ENCODE measurements at places on chromosomes 16 and 17.

- no peak for DNase-seq
These were observed 17.9 kb downstream of the CNP start for GRCh38 chr17:41984454-41984853.

GRCh38 chr17:75950855-75951554, 10.2 kb upstream of the FBF1 start:
- no peak for DNase-seq

- no peak for DNase-seq
These were observed 54.9 kb upstream of the GNG13 start for GRCh38 chr16:855471-855870.

DNA sequence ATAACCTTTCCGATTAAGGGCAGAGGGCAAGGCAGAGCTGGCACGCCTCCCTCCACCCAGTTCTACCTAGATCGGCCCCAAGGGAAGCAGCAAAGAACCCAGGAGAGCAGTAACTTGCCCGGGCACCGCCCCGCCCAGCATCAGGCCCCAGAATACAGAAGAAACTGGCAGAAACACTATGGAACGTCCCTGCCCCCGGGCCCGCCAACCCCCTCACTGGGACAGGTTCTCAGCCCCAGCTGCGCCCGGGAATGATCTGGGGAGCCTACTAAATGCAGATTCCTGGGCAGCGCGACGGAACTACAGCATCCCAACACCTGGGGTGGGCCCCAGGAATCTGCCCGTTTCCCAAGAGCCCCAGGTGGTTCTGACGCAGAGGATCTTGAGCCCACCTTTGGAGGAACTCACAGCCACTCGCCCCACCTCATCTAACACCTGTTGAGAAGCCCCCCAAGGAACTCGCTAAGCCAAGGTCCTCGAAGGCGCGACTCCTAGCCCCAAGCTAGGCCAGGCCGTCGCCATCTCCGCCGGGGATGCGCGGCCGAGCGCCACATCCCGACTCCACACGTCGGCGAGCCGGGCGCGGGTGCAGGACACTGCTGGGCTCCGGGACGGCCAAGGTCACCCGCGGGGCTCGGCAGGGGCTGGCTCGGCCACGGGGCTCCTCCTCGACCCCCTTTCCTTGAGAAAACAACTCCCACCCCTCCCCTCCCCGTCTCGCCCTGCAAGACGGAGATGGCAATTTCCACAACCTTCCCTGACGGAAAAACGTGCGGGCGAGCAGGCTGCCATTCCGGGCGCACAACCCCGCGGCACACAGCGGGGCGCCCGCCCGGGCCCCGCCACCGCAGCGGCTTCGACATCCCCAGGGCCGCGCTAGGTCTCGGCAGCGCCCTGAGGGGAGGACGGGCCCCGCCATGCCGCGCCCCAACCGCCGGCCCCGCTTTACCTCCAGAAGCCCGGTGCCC, 913 bp downstream of the CDIP1 start:
- DNase-seq: no peak

DNA sequence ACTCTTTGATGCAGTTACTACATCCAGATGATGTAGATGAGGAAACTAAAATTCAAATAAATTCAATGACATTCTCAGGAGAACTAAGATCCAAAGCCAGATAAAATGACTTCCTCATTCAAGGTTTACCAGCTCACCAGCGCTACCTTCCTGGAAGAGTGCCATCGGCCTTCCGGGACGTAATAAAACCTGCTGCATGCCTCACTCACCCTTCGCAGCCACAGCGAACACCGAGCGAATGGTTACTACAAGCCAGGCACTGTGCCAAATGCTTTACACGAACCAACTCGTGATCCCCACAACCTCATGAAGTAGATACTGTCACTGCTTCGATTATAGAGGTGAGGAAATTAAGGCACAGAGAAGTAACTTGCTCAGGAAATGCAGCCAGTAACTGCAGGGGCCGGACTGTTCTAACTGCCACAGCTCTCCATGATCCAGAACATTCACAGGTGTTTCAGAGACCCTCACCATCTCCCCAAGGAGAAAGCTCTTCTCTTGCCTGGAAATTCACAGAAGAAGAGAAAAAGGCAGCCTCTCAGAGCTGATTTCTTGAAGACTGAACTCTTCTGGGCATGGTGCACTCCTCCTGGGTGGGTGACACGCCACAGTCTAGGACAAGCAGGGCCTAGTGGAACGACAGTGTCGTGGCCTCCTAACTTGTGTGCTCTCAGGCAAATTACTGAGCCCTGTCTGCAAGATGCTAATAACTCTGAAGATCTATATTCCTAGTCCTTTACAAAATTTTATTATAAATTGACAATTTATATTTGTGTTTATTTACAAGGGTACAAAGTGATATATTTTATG, 46.8 kb downstream of the HIC1 start:
- DNase-seq: peak; percentile 62

DNA sequence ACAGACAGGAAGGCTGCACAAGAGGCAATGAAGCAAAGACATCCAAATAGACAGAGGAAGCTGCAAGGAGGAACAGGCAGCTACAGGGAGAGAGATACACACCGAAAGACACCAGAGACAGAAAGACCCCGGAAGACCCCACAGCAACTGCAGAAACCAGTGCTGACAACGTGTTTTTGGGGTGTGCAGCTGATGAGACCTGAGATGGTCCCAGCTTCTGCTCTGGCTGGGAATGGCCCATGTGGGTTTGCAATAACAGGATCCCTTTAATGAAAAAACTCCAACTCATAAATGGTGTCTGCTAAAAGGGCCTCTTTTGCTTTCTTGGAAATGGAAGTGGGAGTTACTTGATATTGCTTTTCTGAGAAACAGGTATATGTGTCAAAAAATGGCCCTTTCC, 101.5 kb upstream of the CDH11 start:
- no peak for DNase-seq

DNA sequence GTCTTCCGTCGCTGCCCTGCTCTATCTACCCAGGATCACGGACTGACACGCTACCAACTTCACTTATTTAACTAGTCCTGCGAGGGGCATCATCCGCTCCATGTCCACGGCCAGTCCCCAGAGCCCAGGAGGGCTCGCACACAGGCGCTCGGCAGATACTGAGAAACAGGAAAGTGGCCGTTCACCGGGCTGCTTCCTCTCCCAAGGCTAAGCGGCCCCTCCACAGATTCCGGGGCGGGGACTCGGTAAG, 388 bp downstream of the OXLD1 start:
- no peak for DNase-seq

DNA sequence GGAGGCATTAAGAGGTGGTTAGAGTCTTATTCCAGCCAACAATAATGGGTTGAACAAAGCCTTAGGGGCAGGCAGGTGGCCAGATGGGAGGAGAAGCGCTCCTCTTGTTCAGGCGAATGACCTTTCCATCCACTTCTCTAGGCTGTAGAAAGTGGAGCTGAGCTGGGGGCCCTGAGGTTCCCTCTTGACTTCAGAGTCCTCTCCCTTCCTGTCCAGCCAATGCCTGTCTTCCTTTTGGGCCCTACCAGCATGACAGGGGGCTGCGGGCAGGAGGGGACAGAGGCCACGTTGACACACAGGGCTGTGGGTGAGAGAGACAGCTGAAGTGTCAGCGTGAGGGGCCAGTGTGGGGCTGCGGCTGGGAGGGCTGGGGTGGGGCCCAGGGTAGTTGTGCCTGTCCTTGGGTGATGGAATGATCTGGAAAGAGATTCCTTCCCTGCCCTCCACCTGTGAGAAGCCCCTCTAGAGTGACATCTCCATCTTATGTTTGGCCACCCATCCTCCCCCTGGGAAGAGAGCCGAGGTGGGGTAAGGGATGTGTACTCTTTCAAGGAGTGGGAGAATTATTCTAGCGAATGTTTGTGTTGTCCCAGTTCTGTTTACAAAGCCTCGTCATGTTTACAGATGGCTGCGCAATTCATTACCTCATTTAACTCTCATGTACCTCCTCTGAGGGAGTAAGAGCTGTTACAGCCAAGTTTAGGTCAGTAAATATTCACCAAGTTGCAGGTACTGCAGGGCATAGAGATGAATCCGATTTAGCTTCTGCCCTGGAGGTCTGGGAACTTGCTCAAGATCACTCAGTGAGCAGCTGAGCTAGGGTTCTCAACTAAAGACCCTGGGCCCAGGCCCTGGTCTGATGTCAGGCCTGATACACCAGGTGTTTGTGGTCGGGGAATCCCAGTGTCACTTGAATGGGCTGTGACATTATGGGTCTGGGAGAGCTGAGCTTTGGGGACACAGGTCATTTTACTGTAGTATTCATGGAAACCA, 3.3 kb downstream of the ERBB2 start:
- DNase-seq: no peak

DNA sequence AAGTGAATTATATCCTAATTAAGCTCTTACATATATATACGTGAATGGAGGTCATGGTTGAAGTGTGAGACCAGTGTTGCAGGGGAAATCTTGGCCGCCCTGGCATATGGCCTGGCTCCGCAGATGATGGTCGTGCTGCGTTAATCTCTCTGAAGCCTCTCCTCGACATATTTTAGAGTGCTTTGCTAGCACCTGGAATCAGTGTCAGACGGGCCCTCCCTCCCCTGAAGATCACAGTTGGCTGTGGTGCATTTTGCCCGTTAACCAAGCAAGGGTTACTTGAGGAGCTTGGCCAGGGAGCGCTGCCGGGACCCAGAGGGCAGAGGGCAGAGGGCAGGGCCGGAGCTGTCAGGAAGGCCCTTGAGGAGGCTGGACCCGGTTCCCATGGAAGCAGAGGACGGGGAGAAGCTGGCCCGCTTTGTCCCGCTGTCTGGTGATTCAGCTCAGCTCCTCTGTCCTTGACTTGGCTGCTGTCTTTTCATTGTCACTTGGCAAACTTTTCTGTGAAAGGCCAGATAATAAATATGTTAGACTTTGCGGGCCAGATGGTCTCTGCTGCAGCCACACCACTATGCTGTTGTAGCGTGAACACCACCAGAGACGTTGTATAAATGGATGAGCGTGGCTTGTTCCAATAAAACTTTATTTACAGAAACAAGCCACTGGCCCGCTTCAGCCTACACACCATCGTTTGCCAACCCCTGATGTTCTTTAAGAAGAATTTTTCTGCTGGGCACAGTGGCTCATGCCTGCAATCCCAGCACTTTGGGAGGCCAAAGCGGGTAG, 32.3 kb downstream of the CIBAR2 start:
- no peak for DNase-seq

GRCh38 chr17:46774108-46774737, 44.3 kb downstream of the WNT3 start:
- DNase-seq: no peak

DNA sequence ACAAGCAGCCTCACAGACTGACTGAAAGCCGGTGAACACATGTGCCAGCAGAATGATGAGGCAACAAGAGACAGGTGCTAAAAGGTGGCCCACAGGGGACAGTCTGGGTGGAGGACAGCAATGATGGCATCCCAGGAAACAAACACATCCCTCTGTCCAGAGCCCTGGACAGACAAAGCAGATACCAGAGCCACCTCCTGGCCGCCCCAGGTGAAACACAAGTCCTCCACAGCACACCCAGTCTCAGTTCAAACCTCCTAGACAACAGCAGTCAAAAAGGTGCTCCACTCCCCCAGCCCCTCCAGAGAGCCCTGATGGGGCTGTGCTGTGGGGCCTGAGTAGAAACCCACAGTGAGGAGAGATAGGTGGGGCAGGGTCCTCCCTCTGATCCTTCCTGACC, 20.3 kb upstream of the CDH5 start:
- no peak for DNase-seq

DNA sequence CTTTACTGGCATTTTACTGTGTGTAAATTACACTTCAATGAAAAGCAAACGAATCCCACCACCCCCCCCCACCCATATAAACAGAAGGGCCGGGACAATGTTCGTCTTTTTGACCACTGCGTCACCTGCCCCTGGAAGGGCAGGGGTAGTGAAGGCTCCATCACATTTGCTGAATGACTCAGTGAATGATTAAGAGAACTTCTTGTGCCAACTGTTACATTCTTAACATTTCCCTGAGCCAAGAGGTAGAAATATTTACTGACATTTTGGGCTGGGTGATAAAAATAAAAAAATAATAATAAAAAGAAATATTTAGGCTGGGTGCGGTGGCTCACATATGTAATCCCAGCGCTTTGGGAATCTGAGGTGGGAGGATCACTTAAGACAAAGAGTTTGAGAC, 24.1 kb downstream of the C16orf96 start:
- DNase-seq: no peak

GRCh38 chr17:74465378-74466110, 890 bp upstream of the CD300A start:
- no peak for DNase-seq

- DNase-seq: no peak
These were observed 5.1 kb upstream of the CD68 start for GRCh38 chr17:7574176-7574953.

DNA sequence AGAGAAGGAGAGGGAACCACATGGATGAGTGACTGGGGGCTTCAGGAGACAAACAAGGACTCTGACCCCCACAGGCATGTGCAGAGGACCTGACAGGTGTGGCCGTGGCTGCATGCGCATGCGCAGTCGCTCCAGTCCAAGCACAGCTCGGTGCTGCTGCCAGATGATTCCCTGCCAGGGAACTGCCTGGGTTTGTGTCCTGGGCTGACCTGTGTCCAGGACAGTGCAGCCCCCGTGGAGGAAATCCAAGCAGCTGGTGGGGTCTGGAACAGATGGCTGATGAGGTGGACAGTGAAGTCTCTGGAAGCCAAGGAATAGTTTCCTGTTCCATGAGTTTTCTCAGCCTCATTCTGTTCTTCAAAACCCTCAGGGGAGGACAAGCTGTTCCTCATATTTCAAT, 27.3 kb downstream of the LASP1 start:
- no peak for DNase-seq

DNA sequence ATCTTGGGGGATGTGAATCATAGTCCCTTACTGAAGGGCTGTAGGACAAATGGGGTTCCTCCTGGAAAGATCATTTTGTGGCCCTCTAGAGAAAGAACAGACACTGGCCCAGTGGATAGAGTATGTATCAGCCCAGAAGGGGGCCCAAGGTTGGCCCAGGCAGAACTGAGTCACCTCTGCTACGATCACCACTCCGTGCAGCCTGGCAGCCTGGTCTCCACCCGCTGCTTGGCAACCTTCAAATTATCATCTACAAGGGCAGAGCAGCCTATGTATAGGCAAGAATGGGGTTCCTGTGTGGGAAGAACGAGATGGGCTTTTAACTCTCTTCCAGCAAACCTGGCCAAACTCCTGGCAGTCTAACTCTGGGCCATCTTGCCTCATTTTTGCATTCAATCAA, 61.9 kb downstream of the GSG1L start:
- DNase-seq: no peak

DNA sequence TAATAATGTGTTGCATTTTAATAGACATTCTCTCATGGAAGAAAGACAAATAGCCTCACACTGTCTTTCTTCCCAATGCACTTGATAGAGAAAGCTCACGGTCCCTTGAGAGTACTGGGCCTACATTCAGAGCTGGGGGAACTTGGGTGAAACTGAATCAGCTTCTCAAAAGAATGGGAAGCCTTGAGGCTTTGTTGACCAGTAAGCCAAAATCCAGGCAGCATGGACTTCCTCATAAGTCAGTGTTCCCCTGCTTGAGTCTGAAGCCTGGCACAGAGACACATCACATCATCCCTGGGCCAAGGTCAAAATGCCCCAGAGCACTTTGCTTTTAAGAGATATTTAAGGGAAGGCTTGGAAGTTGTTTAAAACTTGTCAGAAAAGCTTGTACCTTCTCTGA, 302.2 kb upstream of the SALL1 start:
- no peak for DNase-seq

All from glomerular endothelial cell (primary cell).